Mucosa of descending colon (tissue), 3 donors: ENCODE measurements at places on chromosomes 3 and 15. TPM values are rescaled to one million over a fixed set of nuclear protein-coding genes. Genes with fewer than 3 reads are reported as not detected.

Gene LIPC
- total RNA-seq = 3.4 TPM

Gene CLDND1
- 64.6 TPM for total RNA-seq

Gene CCR3
- not detected for total RNA-seq

Gene FGF12
- 0.58 TPM for total RNA-seq

Gene TERB2
- not detected for total RNA-seq

Gene ZNF80
- not detected for total RNA-seq

Gene FBXO40
- total RNA-seq = not detected

Gene CCR9
- total RNA-seq = 0.22 TPM

Gene PLA2G4D
- total RNA-seq = 0.51 TPM

Gene PAQR5
- 27.7 TPM for total RNA-seq

Gene ZNF774
- 17.8 TPM for total RNA-seq

Gene GNAT1
- not detected for total RNA-seq

Gene KBTBD13
- total RNA-seq = 0.09 TPM
